Breast epithelium (tissue), 4 donors: ENCODE measurements at places on chromosomes 2 and 18. TPM values are rescaled to one million over a fixed set of nuclear protein-coding genes. Genes with fewer than 3 reads are reported as not detected.

GRCh38 chr2:138956116-138956515 is 175.9 kb upstream of the NXPH2 start:
- no peak for DNase-seq

The ABCB11 gene
- 18.4 TPM for total RNA-seq

DNA sequence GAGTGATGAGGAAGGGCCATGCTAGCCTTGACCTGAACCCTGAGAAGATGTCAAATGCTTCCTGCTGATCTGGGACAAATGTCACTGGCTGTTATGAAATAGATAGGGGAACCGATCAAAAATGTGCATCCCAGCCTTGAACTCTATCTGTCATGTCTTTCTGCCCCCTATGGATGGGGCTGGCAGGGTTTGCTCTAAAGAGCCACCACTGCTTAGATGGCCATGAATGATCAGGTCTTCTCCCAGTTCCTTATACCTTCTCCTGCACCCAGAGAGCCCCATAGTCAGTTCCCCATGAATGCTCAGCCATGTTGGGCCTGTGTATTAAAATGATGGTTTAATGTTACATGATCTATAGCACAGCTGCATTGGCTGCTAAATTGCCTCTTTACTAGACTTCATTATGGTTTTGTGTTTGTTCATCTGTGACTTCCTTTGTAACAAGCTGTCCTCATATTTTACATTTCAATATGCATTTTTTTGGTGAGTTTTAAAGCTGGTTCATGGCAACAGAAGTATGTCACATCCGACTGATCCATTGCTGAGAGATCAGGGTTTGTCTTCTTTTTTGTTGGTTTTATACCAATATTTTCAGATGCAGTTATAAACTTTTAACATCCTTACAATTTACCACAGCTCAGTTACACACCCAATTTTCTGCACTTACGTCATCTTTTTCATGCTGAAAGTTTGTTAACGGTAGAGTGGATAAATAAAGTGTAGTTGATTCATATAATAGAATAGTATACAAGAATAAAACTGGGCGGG is 56.3 kb upstream of the SMAD2 start:
- no peak for DNase-seq

GRCh38 chr2:127110985-127111384 is 4.0 kb upstream of the BIN1 start:
- DNase-seq, result no peak

DNA sequence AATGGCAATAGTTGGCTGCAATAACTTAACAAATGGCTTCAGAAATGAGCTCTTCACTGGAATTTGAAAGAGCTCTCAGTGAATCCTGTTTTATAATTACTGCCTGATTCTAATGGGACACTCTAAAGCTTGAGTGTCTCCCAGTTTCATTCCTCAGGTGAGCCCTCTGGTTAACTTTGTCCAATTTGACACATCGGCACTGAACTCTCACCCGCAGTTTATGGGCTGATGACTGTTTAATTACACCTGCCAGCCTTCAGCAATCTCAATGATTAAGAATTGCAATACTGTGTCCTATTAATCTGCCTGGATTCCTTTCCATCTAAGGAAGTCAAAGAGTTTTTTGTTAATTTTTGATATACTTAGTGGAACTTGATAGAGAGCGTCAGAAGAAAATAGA is 110.7 kb upstream of the NABP1 start:
- no peak for DNase-seq

GRCh38 chr2:143953451-143954030 is 566.4 kb downstream of the ZEB2 start:
- no peak for DNase-seq

The SIX3 gene
- not detected for total RNA-seq

DNA sequence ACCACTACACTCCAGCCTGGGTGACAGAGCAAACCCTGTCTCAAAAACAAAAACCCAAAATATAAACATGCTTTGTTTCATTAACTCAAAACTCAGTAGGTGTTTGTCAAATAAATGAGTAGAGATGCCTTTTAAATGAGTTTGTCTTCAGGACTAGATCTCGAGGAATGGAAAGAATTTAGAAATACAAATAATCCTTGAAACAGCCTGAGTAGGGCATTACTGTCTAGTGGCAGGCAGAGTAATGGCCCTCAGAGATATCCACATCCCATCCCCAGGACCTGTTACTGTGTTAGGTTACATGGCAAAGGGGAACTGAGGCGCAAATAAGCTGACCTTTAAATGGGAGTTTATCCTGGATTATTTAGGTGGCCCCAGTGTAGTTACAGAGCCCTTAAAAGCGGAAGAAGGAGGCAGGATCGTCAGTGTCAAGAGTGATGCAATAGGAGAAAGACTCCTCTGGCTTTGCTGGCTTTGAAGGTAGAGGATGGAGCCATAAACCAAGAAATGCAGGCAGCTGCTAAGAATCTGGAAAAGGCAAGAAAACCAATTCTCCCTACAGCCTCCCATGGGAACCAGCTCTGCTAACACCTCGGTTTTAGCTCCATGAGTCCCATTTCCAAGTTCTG is 63.0 kb downstream of the CABLES1 start:
- DNase-seq, result no peak

DNA sequence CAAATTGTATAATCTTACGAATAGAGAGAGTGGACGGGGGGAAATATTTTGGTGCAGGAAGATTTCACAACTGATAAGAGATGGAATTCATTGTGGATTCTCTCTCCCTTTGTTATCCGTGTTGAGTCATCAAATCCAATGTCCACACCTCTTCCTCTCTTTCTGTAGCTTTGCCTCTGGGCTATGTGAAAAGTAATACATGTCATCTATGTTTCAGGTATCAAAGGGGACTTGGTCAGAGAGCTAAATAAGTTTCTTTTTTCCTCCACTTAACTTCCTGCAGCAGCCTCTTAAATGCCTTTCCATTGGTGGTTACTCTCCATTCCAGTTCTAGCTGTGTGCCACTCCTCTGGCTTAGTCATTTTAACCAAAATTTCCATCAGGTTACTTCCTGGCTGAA is 169.3 kb upstream of the NXPH2 start:
- DNase-seq, result no peak

GRCh38 chr2:33588232-33588631 is 10.9 kb downstream of the FAM98A start:
- DNase-seq, result no peak

GRCh38 chr2:105889046-105889445 is 144.3 kb downstream of the NCK2 start:
- DNase-seq, result no peak

DNA sequence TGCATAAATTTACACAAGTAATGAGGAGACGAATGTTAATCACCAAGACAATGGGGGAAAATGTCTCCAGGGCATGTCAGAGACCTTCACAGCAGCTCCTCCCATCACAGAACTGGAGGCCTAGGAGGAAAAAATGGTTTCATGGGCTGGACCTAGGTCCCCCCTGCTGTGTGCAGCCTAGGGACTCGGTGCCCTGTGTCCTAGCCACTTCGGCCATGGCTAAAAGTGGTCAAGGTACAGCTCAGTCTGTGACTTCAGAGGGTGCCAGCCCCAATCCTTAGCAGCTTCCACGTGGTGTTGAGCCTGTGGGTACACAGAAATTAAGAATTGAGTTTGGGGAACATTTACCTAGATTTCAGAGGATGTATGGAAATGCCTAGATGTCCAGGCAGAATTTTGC is 152.2 kb upstream of the KCNJ3 start:
- no peak for DNase-seq

- no peak for DNase-seq
Observed at GRCh38 chr18:53991805-53992204, 232.7 kb downstream of the MBD2 start.

DNA sequence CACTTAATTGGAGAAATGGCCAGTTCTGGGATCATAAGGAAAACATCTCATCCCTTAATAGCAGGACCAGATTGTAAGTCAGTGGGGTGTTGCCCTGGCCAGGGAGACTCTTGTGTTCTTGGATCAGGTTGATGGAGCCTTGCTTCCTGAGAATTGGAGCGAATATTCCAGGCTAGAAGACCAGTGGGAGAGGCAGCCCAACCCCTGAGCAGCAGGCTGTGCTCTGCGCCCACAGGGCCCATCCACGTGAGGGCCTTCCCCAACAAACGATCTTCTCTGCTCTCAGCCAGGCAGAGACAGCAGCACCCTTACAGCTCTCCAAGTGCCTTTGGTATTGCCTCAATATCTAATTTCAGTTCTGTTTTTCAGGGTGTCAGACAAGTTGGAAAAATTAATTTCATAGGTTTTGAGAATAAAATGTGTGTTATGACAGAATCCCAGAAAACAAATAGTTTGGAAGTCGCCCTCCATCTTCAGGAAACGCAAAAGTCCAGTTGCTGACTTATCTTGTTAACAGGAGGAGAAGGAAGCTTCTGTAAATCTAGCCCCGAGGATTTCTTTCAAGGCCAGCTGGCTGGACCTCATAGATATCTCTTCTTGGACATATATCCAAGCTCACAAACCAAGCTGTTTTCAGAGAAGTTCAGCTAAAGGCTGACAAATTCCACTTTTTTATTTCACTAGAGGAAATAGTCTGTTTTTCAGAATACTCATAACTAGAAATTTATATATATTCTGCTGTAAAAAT is 105.5 kb downstream of the COPS8 start:
- DNase-seq, result no peak

The SCTR gene
- total RNA-seq, result not detected

- DNase-seq, result no peak
Observed at GRCh38 chr2:36125702-36126101, 229.9 kb upstream of the CRIM1 start.

The CDCA7 gene
- total RNA-seq, result 2.3 TPM

DNA sequence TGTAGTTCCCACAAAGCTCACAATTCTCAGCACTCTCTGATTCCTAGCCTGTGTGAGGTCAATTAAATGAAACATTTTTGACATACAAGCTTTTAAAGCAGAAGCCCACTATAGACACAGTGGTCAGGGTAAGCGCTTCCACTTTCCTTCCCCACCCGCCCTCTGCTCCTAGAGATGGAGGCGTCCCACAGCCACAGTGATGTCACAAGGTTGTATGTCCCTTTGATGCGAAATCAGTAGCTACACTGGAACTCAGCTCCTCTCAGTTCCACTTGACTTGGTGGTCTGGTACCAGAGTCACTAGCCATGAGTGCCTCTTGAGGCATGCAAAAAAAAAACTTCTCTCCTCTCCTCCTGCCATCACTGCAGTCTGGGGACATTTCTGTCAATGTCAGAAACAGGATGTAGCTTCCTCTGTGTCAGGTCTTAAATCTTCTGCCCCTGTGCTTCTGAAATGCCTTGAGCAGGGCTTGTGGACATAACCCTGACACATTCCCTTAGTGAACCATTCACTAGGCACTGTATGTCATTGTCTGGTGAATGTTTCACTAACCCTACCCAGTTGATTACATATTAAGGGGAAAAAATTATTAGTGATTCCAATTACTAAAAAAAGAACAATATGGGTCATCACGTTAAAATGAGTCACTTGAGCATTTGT is 7.8 kb downstream of the SULT1C4 start:
- DNase-seq, result no peak

GRCh38 chr18:12309683-12310198 is 1.7 kb downstream of the TUBB6 start:
- no peak for DNase-seq
